ENCODE measurements at places on chromosomes 11 and 22.

GRCh38 chr22:46549563-46549840, 12.1 kb upstream of the CELSR1 start:
- no peak for DNase-seq

DNA sequence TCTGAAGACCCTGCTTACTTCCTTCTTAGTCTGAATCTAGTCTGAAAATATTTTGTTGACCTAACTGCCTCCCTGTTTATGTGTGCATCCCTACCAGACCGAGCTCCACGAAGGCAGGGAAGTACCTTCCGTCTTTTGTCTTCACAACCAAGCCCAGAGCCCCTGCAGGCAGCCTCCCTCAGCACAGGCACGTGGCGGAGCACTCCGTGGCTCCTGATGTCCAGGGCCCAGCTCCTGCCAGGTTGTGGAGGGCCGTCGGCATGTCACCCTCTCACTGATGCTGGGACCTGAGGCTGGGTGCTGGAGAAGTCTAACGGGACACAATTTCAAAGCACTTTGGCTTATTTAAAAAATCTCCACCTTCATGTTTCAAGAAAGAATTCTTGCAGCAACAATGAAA, 59.4 kb upstream of the CLTCL1 start:
- no peak for DNase-seq

DNA sequence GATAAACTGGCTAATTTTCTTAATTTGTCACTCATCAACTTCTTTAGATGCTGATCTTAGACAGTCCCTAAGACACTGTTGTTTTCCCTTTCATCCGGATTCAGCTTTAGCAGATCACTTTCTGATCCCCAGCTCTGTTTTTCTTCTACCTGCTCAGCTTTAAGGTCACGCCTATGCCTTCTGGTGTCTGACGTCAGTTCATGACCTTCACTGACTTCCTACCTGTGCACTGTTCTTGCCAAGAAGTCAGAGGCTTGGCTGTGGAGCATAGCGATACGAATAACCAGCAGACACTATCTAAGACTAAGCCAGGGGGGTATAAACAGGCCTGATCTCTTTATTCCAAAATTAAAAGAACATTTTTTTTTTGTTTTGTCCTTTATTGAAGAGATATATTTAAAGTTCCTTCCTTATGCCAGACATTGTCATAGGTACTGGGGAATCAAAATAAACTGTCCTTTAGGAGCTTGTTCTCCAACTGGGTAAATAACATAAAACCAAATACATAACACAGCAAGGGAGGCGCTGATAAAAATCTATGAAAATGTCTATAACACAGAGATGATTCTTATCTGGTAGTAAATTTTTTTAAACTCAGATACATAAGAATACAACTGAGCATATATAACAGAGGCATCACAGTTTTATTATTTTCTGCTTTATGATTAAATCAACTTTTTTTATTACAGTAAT, 352.2 kb upstream of the CTSC start:
- no peak for DNase-seq

DNA sequence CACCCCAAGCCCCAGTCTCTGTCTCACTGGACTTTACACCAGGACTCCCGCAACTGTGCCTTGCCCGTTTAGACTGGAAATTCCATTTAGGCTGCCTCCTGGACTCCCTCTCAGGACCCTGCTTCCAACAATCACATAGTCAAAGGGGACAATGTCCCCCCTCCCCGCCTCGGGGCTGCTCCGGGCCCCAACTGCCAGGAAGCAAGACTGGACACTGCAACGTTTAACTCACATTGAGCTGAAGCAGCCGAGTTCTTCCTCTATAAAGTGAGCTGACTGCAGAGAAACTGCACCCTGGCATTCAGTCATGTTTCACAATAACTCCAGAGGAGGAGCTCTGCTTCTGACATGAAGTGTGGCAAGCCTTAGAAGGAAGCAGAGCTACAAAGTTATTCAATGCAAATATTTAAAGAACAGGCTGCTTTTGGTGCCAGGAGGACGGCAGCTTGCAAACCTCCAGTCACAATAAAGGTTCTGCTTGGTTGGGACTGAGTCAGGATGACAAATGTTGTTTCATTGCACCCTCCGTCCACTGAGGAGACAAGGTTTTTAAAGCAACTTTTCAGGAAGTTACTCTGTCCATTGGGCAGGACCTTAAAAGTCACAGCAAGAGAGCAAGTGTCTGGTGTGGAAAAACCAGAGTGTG, 19.9 kb downstream of the PACSIN2 start:
- DNase-seq = peak; percentile 86

GRCh38 chr11:121515335-121515671, 62.5 kb upstream of the SORL1-AS1 start:
- no peak for DNase-seq

- no peak for DNase-seq
Observed at GRCh38 chr11:12213883-12214282, 103.5 kb downstream of the MICAL2 start.

DNA sequence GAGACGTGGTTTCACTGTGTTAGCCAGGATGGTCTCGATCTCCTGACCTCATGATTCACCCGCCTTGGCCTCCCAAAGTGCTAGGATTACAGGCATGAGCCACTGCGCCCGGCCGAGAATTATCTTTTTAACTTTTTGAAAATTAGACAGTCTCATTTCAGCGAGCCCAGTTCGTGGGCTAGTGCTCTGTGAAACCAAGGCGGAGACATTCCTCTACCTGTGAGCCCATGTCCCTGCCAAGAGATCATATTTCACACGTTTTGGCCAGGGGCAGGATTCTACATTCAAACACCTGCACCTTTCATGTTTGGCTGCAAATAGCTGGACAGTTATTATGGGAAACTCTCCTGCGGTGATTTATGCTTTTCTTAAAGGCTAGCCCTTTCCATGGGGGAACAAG, 60.3 kb downstream of the IRAG1 start:
- DNase-seq = no peak

DNA sequence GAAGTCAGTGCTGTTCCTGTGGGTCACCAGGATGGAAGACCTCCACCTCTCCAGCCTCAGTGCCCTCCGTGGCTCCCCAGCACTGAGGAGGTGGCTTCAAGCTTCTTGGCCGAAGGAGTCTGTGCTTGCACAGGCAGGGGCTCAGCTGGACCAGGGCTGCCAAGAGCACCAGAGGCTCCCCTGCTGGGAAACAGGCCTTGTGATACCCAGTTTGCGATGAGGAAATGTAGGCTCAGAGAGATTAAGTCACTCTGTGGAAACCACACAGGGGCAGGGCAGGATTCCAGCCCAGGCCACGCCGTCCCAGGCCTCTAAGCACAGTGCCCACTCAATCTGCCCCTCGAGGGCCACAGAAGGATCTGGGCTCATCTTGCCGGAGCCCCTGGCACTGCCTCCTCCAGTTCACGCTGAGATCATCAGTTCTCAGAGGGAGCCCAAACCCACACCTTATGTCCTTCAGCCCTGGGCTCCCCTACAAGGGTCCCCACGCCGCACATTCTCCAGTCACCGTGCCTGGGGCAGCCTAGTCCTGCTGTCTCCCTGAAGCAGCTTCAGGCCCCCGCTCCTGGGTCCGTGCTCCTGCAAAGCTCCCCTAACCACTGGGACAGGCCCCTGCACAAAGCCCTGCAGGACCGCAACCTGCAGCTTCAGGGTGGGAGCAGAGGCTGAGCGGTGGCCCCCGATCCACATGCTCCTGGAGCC, 21.6 kb downstream of the ANO1 start:
- DNase-seq = no peak

GRCh38 chr11:2531277-2531986, 86.6 kb downstream of the KCNQ1 start:
- peak; percentile 90 for DNase-seq

GRCh38 chr11:94532211-94532610, 11.5 kb upstream of the FUT4 start:
- DNase-seq = no peak

DNA sequence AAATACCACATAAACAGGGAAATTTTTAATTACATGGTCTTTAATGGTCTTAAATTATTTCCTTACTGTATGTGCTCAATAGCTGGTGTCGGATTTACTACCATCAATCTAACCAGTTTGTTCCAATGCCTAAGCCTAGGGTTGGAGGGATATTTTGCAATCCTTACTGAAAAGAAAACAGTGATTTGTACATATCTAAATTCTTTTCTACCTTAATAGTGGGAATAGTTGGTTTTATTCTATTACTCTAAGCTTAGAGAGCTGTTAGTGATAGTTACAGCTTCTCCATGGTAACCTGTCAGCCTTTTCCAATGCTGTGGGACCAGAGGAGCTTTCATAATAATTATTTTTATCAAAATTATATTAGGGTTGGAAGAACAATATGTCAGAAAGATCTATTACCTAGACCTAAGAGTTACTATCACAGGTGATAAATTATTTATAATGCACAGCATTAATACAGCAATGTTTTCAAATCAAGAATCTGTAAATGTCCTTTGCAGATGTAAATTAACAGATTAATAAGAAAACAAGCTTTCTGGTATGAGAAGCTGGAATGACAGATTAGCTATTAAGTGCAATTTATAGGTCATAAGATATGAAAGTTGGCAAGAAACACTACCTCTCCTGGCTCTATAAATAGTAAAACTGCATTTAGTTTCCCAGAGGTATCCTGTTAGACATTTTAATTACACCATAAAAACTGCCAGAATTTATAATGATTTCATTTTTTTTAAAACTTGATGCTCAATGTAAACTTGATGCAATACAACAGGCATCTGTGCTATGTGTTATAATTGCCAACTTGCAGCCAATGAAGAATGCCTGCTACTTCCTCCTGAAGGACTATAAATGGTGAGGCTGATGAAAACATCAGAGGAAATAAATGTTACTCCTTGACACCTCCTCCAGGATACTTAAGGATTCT, 262.0 kb upstream of the PITPNB start:
- DNase-seq = no peak

GRCh38 chr22:43200031-43200430, 13.1 kb upstream of the TTLL12 start:
- DNase-seq = no peak

GRCh38 chr22:37278261-37278660, 4.0 kb upstream of the CYTH4 start:
- no peak for DNase-seq

- DNase-seq = no peak
Observed at GRCh38 chr22:43831561-43832392, 19.7 kb upstream of the EFCAB6 start.

DNA sequence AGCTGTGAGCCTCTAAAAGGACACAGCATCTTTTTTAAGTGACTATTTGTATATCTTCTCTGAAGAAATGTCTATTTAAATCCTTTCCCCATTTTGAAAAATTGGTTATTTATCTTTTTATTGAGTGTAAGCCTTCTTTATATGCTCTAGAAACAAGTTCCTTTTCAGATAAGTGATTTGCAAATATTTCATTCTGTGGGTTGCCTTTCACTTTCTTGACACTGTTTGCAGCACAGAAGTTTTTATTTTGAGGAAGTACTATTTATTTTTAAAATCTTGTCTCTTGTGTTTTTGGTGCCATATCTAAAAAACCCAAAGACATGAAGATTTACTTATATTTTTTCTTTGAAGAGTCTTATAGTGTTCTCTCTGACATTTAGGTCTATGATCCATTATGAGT, 40.1 kb upstream of the LYVE1 start:
- peak; percentile 51 for DNase-seq

- DNase-seq = no peak
Observed at GRCh38 chr22:36352803-36353507, 34.8 kb downstream of the MYH9 start.

- DNase-seq = no peak
Observed at GRCh38 chr11:17298302-17298701, 21.8 kb downstream of the NUCB2 start.

DNA sequence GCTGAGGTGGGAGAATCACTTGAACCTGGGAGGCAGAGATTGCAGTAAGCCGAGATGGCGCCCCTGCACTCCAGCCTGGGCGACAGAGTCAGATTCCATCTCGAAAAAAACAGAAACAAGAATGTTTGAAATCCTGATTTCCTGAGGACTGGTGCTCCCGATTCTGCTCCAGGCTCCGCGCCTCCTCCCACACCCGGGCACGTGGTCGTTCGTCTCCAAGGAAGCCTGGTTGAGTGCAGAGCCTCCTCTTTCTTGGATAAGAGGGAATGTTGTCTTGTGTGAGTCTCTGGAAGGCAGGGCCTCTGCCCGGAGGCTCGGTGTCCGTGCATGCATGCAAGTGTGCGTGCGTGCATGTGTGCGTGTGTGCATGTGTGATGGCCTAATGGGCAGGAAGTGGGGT, 30.1 kb downstream of the BRSK2 start:
- DNase-seq = no peak
